ENCODE measurements at places on chromosomes 1 and 21.

DNA sequence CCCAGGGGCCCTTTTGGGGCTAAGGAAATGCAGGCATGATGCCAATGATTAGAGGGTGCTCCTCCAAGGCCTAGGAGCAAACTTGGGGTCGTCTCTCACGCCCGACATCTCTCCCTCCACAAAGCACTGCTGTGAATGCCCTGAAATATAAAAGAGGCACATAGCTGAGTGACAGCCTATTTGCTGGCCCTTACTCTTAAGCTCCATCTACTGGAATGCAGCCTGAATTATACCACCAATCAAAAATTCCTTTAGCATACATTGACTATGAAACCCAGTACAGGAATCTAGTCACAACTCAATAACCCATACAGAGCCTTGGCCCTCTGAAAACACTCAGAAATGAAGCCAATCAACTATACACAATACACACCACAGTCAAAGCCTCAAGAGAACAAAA lies 105.5 kb downstream of the LRIG2 start:
- DNase-seq, result no peak

DNA sequence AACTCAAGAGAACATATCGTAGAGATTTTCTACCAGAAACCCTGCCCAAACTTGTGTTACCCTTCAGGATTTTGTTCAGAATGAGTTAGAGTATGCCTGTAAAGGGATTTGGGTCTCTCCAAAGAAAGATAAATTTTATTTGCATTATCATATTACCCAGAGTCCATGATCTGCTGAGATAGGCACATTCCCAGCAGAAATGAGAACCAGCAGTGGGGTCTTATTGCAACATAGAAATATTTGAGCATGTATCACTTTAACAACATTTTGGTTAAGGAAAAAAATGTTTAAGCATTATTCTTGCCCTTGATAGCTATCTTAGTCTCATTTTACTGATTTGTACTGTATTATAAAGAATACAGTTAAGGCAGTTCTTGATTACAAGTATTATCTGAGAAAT lies 10.6 kb downstream of the VCAM1 start:
- DNase-seq, result no peak

GRCh38 chr21:14486869-14487268 lies 59.2 kb downstream of the SAMSN1 start:
- DNase-seq, result no peak

DNA sequence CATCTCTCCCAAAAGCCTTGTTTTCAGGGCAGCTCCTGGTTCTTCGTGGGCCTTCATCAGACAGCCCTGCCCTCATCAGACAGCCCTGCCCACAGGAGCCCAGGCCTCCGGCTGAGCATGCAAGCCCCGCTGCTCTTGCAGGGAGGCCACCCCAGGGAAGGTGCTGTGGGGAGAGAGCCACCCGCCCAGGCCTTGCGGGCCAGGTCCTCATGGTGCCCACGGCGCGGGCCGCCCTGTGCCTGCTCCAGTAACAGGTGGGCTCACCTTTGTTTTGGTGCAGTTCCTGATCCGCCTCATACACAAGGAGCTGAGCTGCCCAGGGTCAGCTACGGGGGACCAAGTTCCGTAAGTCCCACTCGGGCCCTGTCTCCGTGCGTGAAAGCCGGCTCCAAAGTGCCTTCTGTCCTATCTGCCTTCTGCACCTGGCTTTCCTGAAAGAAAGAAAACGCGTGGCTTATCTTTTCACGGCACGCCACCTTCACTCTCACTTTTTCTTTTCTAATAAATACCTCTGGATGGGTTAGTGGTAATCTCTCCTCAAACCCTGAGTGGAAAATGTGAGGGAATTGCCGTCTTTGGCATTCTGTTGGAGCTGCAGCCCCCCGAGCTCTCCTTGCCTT lies 65.9 kb downstream of the SLC37A1 start:
- no peak for DNase-seq

DNA sequence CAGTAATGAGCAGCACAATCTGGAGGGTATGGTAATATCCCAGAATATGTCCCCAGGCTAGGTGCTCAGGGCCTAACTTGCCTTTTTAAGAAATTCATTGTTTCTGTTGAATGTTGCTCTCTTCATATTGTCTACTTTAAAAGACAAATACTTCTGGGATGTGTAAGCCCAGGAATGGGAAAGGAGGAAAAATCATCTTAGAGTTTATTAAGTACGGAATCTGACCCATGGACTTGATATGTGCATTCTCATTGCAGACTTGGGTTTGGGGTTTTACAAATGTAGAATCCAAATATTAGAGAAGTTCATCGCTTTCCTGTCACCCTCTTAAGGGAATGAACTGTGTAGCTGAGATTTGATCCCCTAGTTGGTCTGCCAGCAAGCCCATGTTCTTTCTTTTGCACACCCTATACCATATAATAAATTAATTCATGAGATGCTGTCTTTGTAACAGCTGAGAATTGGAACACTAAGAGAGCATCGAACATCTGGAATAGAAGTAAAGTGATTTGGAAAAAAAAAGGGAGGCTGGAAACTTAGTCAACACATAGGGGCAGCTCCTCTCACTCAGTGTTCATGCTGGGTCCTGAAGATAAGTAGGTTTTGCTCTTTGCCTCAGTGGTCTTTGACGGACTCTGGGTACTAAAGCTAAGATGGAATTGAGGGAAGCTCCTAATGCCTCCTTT lies 235.8 kb upstream of the C1orf105 start:
- no peak for DNase-seq

- DNase-seq, result peak; percentile 5
Measured at GRCh38 chr1:61337981-61338848, 255.9 kb downstream of the NFIA start.

DNA sequence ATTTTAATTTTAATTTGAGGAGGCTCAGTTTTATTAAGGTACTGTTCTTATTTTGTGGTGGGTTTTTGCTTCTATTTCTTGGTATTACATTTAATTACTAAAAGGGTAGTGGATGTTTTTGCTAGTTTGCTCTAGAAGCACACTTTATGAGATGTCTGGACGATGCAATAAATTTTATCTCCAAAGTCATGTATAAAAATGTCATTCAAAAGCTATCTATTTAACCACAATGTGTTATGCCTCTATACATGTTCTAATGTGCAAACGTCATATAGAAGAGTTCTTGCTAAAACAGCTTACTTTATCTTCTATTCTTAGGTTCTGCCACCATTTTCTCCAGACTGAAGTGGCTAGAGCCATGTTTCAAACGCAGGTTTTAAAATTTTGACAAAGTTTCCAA lies 12.9 kb upstream of the MPC2 start:
- DNase-seq, result no peak

DNA sequence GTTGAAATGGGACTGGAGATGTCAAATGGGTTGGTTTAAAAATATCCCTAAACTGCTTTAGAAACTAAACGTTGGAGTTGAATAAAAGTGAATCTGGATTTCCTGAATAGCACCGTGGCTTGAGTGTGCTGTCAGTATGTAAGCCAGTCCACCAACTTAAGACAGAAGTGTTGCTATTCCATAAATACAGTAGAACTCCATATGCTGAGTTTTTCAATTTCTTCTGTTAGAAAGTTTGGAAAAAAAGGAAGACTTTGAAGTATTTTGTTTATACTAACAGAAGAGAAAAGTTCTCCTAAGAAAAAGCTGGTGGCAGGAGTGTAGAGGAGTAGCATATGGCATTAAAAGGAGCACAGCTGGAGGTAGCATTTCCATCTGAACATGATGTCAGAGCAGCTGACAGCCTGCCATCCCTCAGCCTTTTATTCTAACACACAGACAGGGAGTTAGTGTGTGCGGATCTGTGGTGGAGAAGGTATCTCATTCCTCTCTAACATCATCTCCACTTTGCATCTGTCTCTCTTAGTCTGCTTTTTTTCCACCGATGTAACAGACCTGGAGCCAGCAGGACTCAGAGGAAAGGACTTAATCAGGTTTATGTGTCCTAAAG lies at the start of gene ZBTB18:
TSS of gene ZBTB18 (plus strand) at position 449 of the 610 bp plus-strand sequence. CDS start at position 598, 149 bp downstream.
- DNase-seq, result no peak

GRCh38 chr1:24369199-24369598 lies 44.4 kb downstream of the STPG1 start:
- DNase-seq, result no peak

DNA sequence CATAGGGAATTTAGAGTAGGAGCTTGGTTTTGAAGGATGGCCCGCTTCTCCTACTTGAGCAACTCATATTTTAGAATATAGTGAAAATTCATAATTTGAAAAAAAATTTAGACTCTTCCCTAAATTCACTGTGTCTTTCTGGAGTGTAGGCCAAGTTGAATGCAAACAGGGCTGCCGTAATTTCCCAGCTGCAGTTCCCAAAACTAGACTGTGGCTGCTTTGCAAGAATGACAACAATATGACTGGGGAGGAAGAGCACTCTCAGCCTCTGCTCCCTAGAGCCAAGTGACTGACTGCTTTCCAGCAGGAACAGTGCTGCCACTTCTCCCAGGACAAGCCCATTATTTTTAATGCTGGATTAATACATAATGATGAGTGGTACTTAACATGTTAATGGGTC lies 209.0 kb downstream of the RHOU start:
- DNase-seq, result peak; percentile 35

- no peak for DNase-seq
Measured at GRCh38 chr1:117611894-117612483, 6.1 kb downstream of the TENT5C start.

DNA sequence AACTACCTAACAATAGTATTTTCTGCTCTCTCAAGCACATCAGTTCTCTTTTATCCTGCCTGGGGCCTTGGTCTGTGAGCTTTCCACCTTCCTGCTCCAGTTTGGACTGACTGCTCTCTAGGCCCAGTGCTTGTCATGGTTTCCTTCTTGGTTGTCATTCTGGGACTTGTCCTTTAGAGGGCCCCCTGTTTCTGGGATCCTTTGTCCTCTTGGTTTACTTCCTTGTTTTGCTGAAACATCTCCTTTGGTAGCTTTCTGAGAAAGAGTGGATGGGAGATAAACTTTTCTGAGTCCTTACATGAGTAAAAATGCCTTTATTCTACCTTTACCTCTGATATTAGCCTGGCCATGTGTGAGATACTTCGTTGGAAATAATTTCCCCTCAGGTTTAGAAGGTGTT lies 4.7 kb downstream of the SLC1A7 start:
- DNase-seq, result no peak

DNA sequence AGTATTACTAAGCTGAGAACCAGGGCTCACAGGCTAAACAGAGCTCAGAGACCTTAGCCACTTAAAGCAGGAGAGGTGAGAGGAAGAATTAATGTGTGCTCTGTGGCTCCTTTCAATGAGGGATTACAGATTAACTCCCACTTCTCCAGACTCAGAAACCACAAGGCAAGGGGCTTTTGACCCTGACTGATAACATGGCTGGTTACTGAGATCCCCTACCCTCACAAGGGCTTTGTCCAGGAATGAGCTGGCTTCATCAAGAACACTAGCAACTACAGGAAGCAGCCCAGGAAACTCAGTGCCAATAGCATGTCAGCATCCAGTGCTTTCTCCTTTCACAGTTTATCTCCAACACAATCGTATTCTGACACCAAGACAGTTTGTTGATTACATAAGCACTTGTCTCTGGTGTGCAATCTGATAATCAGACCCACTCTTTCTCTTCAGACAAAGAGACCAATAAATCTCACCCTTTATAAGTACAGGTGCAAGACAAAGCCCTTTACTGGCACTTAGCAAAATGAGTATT lies 38.8 kb downstream of the ERI3 start:
- no peak for DNase-seq

GRCh38 chr1:19772053-19772452 lies 27.7 kb downstream of the TMCO4 start:
- DNase-seq, result no peak

GRCh38 chr1:55040083-55040932 lies 960 bp downstream of the PCSK9 start:
- DNase-seq, result no peak

DNA sequence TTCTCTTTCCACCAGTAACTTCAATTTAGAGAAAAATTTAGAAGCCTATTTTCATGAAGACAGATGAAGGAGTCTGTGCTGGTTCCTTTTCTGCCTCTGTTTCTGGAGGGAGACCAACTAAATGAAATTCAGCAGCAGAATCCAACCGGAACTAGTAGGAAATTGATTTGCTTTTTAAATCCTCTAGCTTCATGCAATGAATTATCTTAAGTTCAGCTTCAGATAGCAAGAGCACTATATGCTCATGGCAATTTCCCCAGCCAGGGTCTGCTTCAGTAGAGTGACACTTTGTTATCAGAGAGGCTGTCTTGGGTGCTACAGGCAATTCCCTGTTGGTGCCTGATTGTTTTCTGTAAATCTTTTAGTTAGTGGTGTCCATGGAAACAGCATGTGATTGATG lies 189.7 kb downstream of the SLC35F3 start:
- DNase-seq, result no peak

DNA sequence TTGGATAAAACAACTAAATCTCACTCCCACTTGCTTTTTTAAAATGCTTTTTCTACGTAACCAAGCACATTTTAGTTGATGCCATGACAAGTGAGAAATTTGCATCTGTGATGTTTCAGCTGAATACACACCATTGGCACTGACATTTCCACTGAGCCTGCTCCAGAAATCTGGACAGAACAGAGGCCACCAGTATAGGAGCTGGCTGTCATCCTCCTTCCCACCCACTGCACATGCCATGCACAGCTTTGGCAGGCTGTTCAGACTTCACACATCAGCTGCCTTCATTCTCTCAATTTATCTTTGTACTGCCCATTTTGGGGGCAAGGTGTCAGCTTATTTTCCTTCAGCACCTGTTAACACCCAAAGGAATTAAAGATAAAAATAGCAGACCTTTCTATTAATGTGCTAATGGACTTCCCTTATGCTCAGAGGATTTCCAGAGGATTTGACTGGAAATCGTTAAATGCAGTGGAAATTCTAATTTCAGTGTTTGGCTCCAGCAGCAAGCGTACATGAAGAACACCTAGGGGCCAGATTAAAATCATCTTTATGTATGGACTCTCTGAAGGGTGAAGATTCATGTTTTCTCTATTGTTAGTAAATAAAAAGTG lies 12.9 kb upstream of the PODN start:
- DNase-seq, result no peak

DNA sequence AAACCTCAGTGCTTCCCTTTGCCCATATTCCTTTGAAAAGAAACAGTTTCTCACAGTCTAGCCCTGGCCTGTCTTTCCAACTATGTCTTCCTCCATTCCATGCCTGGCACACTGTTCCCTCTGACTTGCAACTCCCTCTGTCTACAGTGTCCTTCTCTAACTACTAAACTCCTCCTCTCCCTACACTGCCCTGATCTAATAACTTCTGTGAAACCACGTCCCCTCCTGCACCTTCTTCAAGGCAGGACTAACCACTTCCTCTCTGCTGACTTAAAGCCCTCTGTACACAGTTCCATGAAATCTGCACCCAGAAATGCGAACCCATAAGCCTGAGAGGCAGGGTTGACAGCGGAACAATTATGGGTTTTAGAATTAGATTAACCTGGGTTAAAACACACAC lies 62.2 kb upstream of the ATP1B1 start:
- peak; percentile 48 for DNase-seq
